GM19239 (cell line): ENCODE measurements at places on chromosomes 6 and 20.

DNA sequence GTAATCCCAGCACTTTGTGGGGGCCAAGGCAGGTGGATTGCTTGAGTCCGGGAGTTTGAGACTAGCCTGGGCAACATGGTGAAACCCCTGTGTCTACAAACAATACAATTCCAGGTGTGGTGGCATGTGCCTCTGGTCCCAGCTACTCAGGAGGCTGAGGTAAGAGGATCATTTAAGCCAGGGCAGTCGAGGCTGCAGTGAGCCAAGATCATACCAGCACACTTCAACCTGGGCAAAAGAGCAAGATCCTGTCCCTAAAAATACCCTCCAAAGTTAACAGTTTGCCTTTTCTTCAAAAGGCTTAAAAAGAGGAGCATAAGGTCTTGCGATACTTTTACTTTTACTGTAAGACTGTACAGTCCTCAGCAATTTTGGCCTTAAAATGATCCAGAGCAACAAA lies 10.7 kb upstream of the SPTLC3 start:
- no peak for DNase-seq

DNA sequence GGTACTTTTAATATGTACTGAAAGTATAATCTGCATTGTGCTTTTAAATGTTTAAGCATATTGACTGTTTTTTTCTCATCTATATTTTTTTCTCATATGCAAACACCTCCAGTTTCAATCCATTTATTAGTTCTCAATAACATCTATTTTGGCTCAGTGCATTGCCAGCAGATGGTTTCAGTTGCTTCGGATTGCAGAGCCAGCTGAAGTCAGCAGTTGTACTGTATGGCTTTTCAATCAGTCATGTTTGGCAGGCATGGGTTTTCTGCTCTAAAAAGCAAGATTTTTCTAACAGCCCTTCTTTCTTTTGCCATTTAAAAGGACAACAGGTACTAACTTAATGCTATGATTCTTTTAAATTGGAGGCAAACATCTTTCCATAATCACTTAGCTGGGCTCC lies 121.2 kb downstream of the CD109 start:
- DNase-seq, result no peak

- no peak for DNase-seq
Observed at GRCh38 chr6:132598473-132598872, 8.9 kb upstream of the TAAR5 start.

GRCh38 chr6:129908858-129909257 lies 47.7 kb upstream of the TMEM244 start:
- no peak for DNase-seq

DNA sequence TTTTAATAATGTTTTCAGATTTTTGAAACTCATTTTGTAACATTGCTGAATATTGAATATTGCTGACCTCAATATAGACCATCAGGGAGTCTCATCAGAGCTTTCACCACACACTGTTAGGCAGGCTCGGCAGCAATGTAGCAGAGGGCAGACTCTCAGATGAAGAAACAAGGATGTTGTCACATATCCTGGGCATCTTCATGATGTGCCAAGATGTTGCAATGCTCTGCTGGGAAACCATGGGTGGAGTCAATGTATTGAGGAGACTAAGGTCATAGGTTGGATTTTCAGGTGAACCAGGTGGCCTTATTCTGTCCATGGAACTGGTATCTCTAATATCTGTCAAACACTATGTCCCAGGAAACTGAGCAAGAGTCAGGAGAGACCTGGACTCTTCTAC lies 27.3 kb downstream of the NR2E1 start:
- no peak for DNase-seq

- no peak for DNase-seq
Observed at GRCh38 chr6:160678230-160678629, 14.2 kb upstream of the LPA start.

DNA sequence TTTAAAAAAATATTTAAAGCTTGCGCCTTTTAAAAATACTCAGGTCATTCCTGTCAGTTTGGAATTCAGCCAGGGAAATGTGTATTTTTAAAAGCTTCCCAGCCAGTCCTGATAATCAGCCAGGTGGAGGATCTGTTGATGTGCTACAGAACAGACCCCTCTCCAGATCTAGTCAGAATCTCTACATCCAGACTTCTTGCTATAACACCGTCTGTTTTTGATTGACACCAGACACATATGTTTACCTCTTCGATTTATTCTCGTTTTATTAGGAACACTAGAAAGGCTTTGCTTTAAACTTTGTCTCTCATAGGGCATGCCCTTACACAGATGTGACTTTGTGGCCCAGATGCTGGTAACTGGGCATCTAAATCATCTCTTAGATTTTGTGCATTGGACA lies 11.7 kb downstream of the PARD6B start:
- DNase-seq, result no peak

- DNase-seq, result peak; percentile 50
Observed at GRCh38 chr20:49668181-49668877, 45.3 kb downstream of the B4GALT5 start.

DNA sequence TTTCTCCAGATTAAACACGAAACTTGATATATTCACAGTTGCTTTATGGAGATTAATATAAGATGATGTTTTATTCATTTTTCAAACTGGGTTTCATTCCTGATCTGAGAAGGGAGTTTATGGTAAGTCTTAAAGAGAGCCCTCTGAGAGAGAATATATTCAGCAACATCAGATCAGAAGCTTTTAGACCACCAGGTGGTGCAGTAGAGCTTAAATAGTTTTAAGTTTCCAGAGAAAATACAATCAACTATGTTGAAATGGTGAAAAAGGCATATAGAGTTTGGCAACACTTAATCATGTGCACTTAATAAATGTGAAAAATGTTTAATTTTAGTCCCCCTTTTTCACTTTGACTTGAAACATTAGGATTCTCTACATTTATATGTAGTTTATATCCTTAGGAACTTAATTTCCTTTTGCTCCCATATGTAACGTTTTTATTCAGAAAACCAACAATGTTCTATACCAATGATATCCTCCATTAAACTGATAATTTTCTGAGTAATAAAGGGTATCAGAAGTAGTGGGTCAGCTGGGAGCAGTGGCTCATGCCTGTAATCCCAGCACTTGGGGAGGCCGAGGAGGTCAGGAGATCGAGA lies 86.4 kb upstream of the CLDN20 start:
- no peak for DNase-seq

DNA sequence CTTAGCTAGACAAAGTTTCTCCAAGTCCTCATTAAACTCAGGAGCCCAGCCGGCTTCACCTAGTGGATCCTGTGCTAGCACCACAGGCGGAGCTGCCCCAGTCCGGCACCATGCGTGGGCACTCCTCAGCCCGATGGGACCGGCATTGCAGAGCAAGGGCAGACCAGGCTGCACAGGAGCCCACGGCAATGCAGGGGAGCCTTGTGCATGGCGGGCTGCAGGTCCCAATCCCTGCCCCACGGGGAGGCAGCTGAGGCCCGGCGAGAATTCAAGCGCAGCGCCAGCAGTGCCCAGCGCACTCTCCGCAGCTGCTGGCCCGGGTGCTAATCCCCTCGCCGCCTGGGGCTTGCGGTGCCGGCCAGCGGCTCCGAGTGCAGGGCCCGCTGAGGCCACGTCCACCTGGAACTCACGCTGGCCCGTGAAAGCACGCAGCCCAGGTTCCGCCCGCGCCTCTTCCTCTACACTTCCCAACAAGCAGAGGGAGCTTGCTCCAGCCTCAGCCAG lies 292.3 kb upstream of the EYS start:
- DNase-seq, result no peak
